Fibroblast of mammary gland (primary cell): ENCODE measurements at places on chromosomes 7 and 10.
A peak's percentile ranks its signal among the peaks of the same experiment; 100 is the strongest.

GRCh38 chr7:45978010-45978681 is 57.1 kb upstream of the IGFBP3 start:
- DNase-seq, result peak; percentile 95

DNA sequence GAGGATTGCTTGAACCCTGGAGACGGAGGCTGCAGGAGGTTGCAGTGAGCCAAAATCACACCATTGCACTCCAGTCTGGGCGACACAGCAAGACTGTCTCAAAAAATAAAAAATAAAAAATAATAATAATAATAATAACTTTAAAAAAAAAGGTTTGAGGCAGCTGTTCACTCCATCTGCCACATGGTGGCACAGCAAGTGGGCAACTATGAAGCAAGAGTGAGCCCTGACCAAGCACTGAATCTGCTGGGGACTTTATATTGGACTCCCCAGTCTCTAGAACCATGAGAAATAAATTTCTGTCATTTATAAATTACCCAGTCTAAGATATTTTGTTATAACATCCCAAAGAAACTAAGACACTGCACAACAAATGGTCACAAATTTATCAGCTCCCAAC is 14.6 kb upstream of the BRI3 start:
- peak; percentile 37 for DNase-seq

GRCh38 chr7:96521068-96521894 is 188.4 kb downstream of the SEM1 start:
- DNase-seq, result no peak

DNA sequence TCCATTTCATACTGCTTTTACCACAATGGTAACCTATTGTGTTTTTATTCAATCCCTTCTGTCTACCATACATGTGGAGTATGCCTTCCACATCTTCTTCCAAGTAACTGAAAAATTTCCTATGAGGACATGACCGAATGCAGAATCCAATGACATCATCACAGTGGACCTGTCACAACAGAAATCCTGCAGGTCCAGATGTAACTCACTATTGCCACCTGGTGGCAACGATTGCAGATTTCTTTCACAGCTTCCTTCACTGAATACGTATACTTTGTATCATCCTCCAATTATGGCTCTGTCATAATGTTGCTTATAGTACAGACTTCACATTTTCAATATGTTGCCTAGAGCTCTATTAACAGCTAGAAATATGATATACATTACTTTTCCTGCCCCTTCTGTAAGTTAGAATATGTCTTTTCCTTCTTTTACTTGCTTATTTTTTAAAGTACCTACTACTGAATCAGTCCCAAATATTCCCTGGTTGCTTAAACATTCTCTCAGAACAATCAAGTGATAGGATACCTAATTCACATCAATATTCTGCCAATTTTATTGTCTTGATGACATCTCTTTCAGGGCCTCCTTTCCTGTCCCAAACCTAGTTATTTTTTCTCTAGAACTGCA is 45.4 kb downstream of the SLC13A1 start:
- peak; percentile 88 for DNase-seq

GRCh38 chr7:117019786-117020590 is 66.7 kb downstream of the ST7 start:
- DNase-seq, result peak; percentile 91
